Astrocyte of the cerebellum (primary cell): ENCODE measurements at places on chromosomes 5 and 9.

DNA sequence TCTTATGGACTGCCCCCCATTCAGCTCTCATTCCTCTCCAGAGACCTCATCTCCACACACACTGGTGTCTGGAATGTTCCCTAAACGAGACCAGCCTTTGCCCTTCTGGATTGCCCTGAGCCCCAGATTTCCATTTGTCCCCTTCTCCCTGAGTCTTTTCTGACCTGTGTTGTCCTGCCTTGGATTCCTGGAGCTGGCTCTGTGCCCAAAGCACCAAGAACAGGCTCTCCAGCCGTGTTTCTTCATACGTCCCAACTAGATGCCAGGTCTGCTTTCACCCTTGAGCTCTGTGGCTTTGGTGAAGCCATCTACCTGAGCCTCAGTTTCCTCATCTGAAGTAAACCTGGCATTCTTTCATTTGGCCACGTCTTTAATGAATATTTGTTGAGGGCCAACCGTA, 6.3 kb downstream of the CCDC180 start:
- DNase-seq: no peak

DNA sequence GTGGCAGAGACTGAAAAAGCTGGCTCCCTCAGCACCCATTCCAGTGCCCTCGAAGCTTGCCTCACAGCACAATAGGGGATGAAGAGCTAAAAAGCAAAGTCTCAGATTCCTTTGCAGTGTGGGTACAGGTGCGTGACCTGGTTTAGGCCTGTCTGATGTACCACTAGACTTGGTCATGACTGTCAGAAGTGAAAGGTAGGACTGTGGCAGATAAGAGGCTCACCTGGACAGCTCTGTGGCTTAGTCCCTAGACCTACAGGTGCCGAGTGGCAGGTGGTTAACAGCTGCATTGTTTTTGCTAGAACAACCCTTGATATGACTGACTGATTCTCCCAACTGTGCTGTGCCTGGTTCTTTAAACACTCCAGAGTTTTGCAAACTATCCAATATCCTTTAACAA, 14.7 kb upstream of the SFXN1 start:
- no peak for DNase-seq

DNA sequence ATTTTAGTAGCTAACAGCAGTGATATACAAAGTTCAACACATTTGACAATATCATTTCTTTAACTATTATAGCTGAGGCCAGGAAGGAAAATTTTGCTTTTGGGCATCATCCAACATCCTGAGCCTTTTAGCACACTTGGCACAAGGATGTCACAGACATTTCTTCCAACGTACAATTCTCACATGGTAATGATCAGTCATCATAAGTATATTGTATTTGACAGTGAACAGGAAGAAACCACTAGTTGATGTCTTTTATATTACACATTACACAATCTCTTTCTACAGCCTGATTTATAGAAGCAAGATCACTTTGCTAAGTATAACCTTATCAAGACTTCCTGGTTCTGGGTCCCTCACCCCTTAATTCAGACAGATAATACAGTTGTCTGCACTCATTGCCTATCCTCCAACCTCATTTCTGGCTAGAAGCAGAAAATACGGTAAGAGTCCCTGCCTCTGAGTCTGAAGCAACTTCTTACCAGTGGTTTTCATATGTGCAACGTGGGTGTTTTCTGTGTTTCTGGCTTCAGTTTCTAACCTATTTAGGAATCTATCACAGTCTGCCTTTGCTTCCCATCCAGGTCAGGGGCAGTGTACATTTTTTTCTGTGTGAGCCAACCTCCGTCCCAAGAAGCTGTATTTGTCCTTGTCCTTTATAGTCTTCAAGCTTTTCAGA, 167.8 kb downstream of the PAM start:
- no peak for DNase-seq

GRCh38 chr9:87824216-87824875, 58.3 kb upstream of the SPATA31E1 start:
- DNase-seq: no peak

DNA sequence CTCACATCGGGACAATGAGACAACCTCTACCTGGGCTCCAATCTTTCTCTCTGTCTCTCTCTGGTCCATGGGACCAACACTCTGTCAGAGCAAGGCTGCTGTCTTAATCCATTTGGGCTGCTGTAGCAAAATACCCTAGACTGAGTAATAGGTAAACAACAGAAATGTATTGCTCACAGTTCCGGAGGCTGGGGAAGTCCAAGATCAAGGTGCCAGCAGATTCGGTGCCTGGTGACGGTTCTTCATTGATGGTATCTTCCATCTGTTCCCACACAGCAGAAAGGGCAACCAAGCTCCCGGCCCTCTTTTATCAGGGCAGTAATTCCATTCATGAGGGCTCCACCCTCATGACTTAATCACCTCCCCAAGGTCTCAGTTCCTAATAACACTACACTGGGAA, 61.3 kb upstream of the SPOCK1 start:
- DNase-seq: no peak

GRCh38 chr9:127588740-127589506, 23.2 kb upstream of the STXBP1 start:
- no peak for DNase-seq

DNA sequence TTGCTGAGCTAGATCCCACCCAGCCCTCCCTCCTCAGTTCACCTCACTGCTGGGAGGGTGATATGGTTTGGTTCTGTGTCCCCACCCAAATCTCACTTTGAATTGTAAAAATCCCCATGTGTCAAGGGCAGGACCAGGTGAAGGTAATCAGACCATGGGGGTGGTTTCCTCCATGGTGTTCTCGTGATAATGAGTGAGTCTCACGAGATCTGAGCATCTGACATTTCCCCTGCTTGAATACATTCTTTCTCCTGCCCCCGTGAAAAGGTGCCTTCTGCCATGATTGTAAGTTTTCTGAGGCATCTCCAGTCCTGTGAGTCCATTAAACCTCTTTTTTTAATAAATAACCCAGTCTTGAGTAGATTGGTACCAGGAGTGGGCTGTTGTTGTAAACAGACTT, 469.9 kb upstream of the DAP start:
- no peak for DNase-seq

DNA sequence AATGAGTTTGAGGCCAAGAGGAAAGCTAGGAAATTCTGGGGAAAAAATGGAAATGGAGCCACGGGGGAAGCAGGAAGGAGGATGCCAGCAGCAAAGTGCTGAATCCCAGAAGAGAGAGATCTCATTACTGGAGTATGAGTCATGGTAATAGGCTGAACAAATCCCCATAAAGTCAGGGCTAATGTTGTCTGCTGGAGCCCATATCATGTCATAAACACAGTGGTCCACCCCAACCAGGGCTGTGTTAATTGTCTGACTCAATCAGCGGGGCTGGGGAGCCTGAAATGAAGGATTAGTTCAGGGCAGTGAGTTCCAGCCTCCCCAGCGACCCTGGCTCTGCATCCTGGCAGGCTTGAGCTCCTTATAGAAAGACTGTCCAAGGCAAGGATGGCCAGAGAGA, 68.8 kb downstream of the TLR4 start:
- no peak for DNase-seq

- no peak for DNase-seq
Observed at GRCh38 chr9:70561111-70561510, 146.7 kb upstream of the KLF9 start.

GRCh38 chr9:94929369-94929756, 202.9 kb downstream of the AOPEP start:
- peak; percentile 76 for DNase-seq

DNA sequence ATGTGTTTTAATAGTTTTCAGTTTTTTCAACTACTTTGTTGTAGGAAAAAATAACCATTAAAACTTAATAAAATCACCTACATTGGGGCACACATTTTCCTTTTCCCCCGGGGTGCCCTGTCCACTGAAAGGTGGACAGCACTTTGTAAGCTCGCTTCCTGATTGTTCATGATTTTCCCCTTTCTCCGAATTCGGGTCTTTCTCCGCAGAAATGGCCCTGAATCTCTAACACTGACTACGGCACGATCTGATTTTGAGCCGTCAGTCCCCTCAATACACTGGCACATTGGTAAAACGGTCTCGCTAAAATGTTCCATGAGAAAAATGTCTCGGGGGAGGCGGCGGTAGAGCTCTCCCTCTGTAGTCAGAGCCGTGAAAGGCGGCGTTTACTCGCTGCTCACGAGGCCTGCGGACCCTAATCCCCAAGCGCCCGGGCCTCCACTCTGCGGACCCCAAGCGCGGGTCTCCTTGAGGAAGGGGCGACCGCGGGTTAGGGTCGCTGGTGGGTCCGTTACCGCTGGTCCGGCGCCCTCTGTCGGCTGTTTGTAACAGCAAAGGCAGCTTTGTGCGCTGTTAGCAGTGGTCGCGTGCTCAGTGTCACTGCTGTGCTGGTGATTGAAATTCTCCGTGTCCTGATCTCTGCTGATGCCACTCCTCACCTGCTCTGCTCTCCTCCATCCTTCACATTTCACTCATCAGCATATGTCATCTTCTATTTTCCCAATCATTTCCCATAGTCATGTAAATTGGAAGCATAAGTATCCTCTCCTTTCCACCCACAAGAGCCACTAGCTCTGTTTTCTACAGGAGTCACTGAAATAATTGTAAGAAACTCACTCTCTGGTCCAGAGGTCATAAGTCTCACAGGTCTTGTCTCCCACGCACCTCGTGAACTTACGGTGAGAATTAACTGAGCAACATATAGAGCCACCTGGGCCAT, 10.8 kb upstream of the IFNA2 start:
- no peak for DNase-seq

GRCh38 chr5:131386779-131387178, 122.9 kb downstream of the CDC42SE2 start:
- DNase-seq: no peak

DNA sequence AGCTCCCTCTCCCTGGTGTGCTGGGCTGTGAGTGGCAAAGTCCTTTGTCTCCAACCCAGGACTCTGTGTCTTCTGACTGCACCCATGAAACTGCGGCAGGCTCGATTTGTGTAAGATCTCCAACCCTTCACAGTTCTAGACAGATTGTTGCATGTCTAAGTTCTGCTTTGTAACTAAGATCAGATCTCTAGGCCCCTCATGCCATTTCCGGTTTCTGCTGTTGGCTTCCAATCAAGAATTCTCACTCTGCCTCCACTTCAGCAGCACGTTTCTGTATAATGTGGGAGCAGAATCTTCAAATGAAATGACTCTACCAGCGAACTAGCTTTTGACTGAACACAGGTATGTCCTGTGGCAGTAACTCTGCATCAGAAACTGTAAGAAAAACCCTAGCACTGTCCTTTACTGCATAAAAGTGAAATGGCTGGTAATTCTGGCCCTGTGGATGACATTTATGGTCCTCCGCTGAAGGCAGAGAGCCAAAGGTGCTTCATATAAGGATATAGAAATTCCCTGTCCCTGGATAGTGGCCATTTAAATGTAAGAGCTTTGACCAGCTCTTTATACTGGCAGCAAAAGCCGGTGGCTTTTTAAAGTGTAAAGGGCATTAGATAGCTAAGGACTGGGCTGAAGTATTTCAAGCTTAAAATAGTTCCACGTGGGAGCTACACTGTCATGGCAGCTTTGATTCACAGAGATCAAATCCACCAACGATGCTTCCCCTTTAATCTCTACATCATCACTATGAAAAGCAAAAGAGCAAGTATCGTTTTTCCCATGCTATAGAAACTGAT, 319.0 kb upstream of the CDH6 start:
- DNase-seq: no peak
